ENCODE measurements at places on chromosomes 5 and 9.

DNA sequence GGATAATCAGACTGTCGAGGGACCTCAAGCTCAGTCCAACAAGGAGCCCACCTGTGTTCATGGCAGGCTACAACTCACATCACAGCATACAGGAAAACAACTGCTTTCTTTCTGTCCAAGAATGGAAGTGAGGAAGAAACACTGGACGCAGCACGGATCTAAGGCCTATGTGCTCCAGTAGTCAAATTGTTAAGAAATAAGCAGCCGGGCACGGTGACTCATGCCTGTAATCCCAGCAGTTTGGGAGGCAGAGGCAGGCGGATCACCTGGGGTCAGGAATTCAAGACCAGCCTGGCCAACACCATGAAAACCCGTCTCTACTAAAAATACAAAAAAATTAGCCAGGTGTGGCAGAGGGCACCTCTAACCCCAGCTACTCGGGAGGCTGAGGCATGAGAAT, 427.8 kb downstream of the BNC2 start:
- no peak for DNase-seq

DNA sequence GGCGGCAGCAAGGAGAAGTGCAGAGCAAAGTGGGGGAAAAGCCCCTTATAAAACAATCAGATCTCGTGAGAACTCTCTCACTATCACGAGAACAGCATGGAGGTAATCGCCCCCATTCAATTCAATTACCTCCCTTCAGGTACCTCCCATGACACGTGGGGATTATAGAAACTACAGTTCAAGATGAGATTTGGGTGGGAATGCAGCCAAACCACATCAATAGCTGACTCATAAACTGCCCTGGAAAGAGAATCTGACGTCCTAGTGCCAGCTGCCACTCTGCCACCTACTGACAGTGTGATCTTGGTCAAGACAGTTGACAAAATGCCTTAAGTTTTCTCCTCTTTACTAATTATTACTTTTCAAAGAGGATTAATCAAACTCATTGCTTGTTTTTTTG, 128.3 kb downstream of the GPBP1 start:
- peak; percentile 48 for DNase-seq

- no peak for DNase-seq
Measured at GRCh38 chr9:133632806-133633680, 3.1 kb upstream of the DBH start.

GRCh38 chr5:179374506-179375235, 29.4 kb upstream of the ADAMTS2 start:
- no peak for DNase-seq

- DNase-seq = no peak
Measured at GRCh38 chr5:68258531-68258930, 43.0 kb downstream of the PIK3R1 start.

DNA sequence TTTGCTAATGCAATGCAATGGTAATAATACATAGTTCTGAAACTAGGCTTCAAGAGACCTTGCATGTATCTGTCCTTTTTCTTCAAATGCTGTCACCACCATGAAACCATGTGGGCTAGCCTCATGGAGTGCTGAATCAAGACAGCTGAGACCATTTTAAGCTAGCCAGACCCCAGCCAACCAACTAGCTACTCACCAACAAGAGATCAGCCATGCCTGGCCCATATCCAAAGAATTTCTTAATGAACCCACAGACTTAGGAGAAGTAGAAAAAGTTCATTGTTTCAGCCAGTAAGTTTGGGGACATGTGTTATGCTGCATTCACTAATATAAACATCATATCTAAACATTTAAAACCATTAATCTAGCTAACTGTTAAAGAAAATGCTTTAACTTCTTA, 139.8 kb upstream of the EDIL3 start:
- DNase-seq = no peak

DNA sequence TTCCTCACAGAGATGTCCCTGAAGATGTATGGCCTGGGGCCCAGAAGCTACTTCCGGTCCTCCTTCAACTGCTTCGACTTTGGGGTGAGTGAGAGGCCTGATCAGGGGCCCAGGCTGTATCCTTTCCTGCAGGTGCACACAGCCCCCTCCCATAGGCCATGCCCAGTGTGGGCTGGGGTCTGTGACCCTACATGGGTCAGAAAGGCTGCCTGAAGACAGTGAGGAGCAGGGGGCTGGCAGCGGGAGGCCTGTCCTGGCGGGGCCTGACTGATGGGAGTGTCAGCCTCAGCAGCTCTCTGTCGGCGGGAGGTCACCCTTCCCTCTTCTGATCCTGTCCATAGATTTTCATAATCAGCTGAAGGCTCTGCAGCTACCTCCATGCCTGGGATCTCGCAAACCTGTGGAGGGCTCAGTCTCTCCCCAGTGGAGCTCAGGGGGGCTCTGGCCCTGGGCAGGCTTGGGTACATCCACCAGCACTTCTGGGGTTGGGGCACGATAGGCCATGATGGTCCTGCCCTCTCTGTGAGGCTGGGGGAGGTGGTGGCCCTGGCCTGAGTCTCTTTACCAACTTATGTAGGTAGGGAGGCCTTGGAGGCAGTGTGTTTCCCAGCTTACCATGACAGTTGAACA, 98.5 kb downstream of the CACNA1B start:
- DNase-seq = no peak

DNA sequence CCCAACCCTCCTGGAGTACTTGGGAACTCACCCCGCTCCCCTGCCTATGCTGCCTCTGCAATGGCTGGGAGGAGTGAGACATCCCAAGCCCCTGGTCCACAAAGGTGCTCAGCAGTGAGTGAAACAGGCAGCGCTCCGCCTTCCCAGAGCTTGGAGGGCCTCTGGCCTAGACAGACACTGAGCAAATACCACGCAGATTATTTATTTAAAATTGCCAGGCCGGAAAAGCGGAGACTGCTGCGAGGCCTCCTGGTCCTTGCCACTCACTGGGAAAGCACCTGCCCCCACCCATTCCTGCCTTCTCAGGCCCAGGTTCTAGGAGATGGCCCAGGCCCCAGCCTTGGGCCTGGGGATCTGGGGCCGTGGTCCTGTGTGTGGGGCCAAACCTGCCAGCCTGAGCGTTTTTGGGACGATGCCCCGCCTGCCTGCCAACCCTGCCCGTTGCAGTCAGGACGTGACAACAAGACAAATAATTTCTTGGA, 17.4 kb downstream of the FGF18 start:
- DNase-seq = no peak

DNA sequence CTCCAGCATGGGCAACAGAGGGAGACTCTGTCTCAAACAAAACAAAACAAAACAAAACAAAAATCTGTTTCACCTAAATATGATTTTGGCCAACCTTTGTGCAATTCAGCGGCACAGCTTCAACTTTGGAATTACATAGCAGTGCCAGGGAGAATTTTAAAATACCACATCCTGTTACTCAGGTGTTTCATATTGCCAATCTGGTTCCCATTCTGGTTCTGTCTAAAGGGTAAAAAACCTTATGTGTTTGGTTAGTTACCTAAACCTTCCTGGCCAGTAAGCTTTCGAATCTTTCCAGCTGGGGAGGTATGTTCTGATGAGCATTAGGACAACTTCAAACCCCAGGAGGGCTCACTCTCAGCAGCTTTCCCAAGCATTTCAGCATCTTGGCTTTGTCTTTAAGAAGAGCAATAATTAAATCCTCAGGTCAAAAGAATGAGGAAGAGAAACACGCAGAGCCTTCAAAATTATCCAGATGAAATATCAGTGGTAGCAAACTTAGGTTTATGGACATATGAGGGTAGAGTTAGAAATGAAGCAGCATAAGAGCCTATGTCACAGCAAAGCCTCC, 2.7 kb downstream of the DAB2 start:
- no peak for DNase-seq
